ENCODE measurements at places on chromosomes 1 and 21. TPM values are rescaled to one million over a fixed set of nuclear protein-coding genes. Genes with fewer than 3 reads are reported as not detected.

The TTC39A gene
- 11.5 TPM for total RNA-seq

DNA sequence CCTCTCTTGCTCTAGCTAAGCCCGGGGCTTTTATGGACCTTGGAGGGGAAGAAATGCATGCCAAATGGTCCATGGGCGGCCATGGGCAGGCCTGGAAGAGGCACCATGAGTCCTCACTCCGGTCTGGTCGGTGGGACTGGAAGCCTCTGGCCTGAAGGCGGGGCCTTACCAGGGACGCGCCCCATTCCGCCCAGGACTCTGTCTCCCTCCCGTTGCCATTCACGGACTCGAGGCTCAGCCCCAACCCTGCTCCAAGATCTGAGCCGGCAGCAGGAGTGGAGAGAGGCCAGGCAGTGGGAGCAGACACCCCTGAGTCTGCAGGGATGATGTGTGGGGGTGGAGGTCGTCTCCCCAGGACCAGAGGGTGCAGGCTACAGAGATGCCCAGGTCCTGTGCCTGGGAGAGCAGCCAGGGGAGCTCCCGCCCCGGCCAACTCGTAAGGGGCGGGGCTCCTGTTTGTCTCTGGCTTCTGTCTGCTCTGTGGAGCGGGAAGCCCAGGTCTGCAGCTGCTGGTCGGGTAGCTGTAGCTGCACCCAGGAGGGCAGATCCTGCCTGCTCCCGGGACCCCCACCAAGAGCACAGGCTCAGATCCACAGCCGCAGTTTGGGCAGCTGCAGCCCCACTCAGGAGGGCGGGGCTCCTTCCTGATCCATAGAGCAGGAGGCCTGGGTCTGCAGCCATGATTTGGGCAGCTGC is 8.3 kb upstream of the KANK4 start:
- DNase-seq, result no peak

The MEX3A gene
- total RNA-seq, result 1.2 TPM

The CHD1L gene
- total RNA-seq, result 22.3 TPM

- DNase-seq, result no peak
Measured at GRCh38 chr1:212561501-212561931, 47.0 kb upstream of the ATF3 start.

- no peak for DNase-seq
Measured at GRCh38 chr1:98005326-98006010, 84.6 kb upstream of the DPYD start.
